ENCODE measurements at places on chromosomes 12 and 14.

DNA sequence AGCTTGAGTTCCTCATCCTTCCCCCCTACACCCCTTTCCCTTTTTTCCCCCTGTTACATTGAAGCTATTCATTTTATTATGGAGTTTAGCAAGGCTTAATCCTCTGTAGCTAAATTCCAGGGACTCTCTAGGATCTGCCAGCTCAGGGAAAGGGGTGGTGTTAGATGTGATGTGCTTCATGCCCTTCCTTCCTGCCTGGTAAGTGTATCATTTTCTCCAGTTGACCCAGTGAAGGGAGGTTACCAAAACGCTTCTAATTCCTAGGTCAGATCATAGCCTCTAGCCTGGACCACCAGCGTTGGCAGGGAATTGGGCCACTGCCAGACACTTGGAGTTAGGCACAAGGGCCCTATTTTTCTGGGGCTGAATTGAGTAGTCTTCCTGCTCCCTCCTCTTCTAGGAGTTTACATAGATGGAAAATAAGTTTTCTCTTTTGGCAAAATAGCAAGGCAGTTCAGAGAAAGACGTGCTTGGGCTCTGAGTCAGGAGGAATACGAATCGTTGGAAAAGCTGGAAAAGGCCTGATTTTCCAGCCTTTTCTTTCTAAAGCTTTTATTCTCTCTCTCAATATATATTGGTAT is 88.3 kb downstream of the NPAS3 start:
- no peak for DNase-seq

GRCh38 chr12:113196990-113197389 is 11.5 kb downstream of the RITA1 start:
- DNase-seq = peak; percentile 84

DNA sequence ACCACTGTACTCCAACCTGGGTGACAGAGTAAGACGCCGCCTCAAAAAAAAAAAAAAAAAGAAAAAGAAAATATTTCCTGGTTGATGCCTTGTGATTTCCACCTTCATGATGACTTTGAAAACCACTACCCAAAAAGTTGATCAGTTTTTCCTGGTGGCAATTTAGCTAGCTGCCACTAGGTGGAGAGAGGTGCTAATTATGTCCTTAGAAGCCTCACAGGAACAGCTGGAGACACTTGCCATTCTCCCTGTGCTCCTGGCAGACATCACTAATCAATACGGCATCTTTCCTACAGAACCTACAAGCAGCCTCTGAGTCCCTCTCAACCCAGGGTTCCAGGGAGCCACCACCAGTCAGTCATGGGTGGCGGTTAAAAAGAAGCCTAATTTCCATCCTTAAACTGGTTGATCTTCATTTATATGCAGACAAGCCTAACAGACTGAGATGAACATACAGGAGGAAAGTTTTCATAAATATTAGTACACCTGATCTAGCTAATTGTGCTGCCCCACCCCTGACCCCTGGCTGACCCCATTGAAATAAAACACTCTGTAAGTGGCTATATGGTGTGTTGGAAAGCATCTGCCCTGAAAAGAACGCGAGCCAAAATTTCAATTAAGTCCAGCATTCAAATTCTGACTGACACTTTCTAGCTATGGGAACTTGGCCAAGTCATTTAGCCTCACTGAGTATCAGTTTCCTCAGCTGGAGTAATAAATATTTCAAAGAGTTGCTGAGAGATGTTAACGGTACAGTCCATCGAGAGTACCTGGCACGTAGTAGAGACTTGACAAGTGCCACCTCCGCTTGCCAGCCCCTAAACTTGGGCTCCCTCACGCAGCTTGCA is 6.2 kb upstream of the OAS1 start:
- DNase-seq = peak; percentile 70

GRCh38 chr14:79856381-79856780 is 354.9 kb downstream of the DIO2 start:
- no peak for DNase-seq
